ENCODE measurements at places on chromosomes 3 and 15. TPM values are rescaled to one million over a fixed set of nuclear protein-coding genes. Genes with fewer than 3 reads are reported as not detected.

The CTXND1 gene
- total RNA-seq = 0.14 TPM

The ALDH1A2 gene
- total RNA-seq = 37.5 TPM

The PDIA3 gene
- total RNA-seq = 144 TPM

The ASB14 gene
- not detected for total RNA-seq

The ROBO2 gene
- 9.9 TPM for total RNA-seq

The LXN gene
- total RNA-seq = 32.2 TPM

The PP2D1 gene
- total RNA-seq = not detected

The LSMEM2 gene
- total RNA-seq = not detected

The SORD gene
- total RNA-seq = 10.7 TPM

The TRPC1 gene
- 37.0 TPM for total RNA-seq

The GABRR3 gene
- total RNA-seq = not detected

The SLCO2A1 gene
- total RNA-seq = 115 TPM

DNA sequence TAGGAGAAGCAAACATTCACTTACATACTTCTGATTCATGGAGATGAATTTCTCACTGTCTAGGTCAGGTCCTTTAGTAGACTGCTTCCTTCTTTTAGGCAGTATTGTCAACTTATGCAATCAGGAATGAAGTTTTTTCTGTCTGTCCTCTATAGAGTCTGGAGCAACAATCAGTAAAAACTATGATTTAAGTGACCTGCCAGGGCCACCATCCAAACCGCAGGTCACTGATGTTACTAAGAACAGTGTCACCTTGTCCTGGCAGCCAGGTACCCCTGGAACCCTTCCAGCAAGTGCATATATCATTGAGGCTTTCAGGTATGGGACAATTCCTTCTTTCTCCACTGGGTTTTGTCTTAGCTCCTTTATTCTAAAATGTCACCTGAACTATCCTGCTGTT, 523.1 kb downstream of the ROBO2 start:
- DNase-seq = no peak

DNA sequence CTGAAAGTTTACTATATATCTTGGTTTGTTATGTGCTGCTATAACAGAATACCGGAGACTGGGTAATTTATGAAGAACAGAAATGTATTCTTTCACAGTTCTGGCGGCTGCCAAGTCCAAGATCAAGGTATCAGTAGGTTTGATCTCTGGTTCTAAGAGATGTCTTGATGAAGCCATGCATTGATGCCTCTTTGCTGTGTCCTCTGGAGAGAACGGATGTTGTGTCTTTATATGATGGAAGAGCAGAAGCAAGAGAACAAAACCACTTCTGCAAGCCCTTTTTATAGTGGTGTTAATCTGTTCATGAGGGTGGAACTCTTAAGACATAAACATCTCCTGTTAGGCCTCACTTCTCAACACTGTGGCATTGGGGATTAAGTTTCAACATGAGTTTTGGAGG, 62.7 kb downstream of the TCF12 start:
- no peak for DNase-seq

- DNase-seq = no peak
These were observed 3.3 kb upstream of the ISLR start for GRCh38 chr15:74170071-74170844.

DNA sequence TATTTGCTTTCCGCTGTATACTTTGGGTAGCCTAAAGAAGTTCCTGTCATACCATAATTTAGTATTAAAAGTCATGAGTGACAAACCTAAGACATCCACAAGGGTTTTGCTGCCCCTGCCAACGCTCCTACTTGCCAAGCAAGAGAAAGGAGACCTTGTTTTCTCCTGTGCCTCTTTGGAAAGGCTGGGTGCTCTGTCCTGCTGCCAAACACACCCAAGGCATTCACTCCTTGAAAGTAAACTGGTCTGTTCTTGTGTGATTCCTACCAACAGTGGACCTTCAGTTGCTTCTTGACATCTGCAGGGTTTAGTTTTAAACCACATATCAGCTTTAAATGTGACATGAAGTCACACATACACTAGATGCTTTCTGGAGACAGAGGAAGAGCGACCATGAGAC, 295.4 kb downstream of the SLC9A9 start:
- DNase-seq = no peak

DNA sequence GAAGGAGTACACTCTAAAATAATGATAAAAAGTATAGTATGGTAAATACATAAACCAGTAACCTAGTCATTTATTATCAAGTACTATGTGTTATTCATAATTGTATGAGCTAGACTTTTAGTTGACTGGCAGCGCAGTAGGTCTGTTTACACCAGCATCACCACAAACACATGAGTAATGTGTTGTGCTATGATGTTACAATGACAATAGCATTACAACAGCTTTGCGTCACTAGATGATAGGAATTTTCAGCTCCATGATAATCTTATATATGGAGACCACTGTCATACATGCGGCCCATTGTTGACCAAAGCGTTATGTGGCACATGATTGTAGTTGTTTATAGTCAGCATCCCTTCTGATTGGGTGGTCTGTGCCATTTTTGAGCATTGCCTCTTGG, 138.9 kb upstream of the UBE2E1 start:
- DNase-seq = no peak

GRCh38 chr3:171776839-171777583, 33.3 kb downstream of the PLD1 start:
- no peak for DNase-seq

GRCh38 chr3:196063971-196064370, 17.9 kb downstream of the TFRC start:
- DNase-seq = no peak

DNA sequence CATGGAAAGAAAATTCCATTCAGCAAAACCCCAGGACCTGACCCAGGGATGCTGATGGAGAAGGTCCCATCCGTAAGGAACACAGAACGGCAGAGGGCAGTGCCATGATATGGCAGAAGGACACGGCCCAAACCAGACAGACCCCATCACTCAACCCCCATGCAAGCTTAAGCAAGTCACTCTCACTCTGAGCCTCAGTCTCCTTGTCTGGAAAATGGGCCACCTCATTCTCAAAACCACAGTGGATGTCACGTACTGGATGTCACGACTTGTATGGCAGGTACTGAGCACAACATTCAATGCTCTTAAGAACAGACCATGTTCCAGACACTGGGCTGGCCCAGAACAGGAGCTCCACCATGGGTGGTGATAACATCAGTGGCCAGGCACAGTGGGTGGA, 90.4 kb downstream of the NUP210 start:
- DNase-seq = no peak

- DNase-seq = no peak
These were observed 89.9 kb downstream of the ATP10A start for GRCh38 chr15:25773248-25773647.

GRCh38 chr3:52721002-52721729, 15.3 kb downstream of the SPCS1 start:
- DNase-seq = no peak

GRCh38 chr3:134464689-134465365, 21.0 kb downstream of the ANAPC13 start:
- DNase-seq = no peak

- no peak for DNase-seq
These were observed 60.5 kb downstream of the GLDN start for GRCh38 chr15:51401872-51402517.

DNA sequence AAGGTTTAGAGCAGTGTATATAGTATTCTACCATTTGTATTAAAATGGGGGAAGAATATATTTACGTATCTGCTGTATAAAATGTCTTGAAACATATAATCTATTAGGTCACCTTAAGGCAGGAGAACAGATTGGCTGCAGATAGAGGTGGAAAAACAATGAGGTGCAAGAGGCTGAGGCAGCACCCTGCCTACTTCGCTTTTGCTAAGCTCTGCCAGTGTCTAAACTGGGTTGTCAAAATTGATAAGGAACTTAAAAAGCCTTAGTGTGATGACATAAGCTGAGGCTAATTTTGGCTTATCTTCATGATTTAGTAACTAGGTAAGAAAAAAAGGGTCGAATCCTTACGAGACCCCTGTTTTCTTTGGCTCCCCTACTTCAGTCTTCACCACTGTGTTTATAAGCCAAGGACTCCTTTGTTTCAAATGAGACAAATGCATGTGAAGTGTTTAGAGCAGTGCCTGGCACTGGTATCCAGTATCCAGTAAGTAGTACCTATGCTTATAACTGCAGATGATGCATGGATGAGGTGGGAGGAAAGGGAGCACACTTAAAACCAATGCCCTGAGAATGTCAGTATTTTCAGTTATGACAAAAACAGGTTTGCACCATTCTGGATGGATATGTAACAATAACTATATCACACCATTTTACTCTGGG, 45.7 kb downstream of the ARMC8 start:
- DNase-seq = no peak

DNA sequence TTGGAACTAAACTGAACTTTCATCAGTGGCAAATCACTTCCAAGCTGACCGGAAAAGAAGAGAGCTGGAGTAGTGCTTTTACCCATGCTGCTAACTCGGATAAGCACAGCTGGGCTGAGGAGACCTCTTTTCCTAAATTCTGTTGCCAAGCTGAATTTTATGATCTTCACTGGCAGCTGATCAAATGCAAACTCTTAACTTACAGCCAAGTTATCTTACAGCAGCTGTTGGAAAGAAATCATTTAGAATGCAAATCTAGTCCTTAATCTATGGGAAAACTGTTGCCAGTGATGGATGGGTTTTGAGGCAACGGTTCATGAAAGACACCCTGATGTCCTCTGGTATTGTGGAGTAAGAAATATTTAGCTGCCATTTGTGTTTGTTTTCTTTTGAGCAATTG, 216.5 kb downstream of the ZNF385D start:
- no peak for DNase-seq

GRCh38 chr15:84846269-84846668, 29.1 kb downstream of the ALPK3 start:
- DNase-seq = no peak

DNA sequence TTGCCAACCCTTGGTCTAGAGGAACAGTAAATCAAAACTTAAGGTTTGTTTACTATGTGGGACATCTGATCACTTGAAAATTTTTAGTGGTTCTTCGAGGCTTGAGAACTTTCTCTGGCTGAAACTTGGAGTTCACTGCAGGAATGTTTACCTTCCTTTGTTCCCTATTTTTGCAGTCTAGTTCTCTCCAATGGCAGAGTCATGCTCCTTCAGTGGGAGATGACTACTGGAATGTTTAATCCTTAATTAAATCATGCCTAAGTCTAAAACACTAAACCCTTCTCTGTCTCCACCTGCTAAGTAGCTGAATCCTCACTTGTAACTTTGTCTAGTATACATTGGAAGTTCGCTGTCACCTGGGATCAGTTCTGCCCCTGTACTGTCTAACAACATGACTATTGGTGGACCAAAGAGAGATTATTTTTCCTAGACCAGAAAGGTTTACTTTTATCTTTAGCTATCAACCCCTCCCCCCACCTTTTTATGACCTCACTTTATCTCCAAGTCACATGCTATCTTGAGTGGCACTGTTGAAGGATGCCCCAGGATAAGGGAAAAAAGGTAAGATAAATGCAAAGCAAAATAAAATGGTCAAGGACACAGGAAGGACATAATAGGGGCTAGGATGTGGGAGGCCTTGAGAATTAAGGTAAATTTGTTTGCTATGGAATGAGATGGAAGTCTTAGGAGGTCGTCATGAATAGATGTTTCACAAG, 1.2 kb upstream of the ZNF609 start:
- no peak for DNase-seq

- DNase-seq = no peak
These were observed 256.4 kb downstream of the IGSF11 start for GRCh38 chr3:118778201-118778600.

DNA sequence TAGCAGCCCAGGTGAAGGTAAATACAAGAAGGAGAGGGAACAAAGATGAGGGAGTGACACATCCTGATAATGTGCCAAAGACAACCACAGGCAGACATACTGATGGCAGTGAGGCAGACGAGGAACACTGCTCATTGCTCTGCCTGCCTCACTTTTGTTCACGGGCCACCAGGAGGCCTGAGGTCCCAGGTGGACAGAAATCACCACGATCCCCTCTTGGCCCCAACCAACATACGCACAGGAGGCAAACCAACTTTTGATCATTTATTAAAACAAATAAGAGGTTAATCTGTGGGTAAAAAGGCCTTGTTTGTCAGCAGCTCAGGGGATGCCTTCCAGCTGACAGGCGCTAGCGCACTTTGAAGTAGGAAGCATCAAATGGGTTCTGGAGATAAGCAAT, 4.2 kb downstream of the ALG1L2 start:
- no peak for DNase-seq

DNA sequence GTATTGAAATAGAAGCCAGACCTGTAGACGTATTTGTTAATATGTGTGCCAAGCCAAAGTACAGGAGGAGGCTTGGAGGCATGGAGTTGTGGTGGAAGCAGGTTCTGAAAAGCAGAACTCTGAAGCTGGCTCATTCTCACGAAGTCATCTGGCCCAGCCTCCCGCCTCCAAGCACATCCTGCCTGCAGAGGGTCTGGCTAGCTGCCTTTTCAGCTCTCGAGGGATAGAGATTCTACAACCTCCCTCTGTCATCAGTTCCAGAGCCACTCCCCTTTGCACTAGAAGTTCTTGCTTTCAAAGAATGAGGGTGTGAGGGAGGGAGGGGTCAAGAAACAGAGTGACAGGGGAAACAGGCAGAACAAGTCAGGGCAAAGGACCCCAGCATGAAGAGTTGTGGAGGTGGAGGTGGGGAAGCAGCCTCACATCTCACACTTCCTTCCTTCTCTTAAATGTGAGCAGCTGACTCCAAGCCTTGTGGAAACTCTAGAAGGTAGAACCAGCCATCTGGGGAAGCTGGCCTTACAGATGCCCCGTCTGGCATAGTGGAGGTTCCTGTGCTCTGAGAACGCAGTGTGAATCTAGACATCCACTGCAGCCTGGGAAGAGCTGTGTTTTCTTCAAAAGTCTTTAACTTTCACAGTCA, 95.3 kb downstream of the SLC49A4 start:
- DNase-seq = peak; percentile 17

DNA sequence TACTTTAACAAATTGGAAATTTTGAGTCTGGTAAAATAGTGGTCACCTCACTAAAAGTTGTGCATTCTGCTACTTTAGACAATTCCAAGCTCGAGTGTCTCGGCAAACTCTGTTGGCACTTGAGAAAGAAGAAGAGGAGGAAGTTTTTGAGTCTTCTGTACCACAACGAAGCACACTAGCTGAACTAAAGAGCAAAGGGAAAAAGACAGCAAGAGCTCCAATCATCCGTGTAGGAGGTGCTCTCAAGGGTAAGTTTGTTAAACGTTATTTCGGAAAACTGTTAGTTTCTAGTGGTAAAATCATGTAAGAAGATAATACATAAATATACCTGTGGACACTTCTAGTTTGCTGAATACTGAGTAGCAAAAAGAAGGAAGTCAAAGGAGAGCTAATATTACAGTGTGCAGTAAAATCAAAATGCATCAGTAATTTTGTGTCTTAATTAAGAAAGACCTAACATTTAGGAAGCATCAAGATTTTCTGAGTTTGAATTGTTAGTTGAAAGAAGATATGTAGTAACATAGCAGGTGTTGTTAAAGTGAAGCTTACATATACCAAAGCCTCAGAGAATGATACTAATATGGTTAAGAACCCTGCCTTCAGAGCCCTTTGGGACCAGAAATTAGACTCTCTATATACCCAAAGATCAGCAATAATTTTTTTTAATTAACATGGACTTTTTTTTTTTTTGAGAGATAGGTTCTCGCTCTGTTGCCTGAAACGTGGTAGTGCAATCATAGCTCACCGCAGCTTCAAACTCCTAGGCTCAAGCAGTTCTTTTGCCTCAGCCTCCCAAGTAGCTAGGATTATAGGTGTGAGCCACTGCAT, 23.0 kb downstream of the BUB1B start:
- DNase-seq = no peak

GRCh38 chr3:182621435-182622240, 171.7 kb upstream of the ATP11B start:
- DNase-seq = no peak

All from thoracic aorta (tissue), 2 donors.